ENCODE measurements at places on chromosomes 4 and X. TPM values are rescaled to one million over a fixed set of nuclear protein-coding genes. Genes with fewer than 3 reads are reported as not detected.

DNA sequence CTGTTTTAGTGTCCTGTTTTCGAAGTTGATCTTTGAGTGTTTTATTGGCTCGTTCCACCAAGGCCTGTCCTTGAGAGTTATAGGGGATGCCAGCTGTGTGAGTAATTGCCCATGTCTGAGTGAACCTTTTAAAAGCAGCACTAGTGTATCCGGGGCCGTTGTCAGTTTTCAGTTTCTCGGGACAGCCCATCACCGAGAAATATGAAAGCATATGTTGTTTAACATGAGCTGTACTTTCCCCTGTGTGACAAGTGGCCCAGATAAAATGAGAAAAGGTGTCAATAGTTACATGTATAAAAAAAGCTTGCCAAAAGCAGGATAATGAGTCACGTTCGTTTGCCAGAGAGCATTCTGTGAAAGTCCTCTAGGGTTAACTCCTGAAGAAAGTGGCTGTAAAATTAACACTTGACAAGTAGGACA lies 48.6 kb upstream of the RASSF6 start:
- no peak for ATAC-seq

Gene NSDHL
- total RNA-seq: 20.2 TPM

DNA sequence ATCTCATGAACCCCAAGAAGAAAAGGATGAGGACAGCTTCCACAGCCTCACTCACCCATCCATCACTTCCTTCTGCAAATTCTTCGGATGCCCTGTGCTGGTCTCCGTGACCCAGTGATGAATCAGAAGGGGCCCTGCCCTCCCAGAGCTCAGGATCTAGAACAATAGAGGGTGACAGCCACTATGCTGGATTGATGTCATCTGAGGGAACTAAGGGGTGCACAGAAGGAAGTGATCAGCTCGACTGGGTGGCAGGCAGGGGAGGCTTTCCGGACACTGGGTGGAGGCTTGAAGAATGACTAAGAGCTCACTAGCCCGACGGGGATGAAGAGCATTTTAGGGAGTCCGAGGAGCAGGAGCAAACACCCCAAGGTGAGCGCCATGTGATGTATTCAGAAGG lies 1.4 kb upstream of the ZNF185 start:
- ATAC-seq: no peak

Gene AFM
- total RNA-seq: not detected

- no peak for ATAC-seq
Observed at GRCh38 chr4:794900-795725, 30.8 kb downstream of the CPLX1 start.

- ATAC-seq: peak; percentile 34
Observed at GRCh38 chr4:78667325-78667724, 108.8 kb upstream of the BMP2K start.

DNA sequence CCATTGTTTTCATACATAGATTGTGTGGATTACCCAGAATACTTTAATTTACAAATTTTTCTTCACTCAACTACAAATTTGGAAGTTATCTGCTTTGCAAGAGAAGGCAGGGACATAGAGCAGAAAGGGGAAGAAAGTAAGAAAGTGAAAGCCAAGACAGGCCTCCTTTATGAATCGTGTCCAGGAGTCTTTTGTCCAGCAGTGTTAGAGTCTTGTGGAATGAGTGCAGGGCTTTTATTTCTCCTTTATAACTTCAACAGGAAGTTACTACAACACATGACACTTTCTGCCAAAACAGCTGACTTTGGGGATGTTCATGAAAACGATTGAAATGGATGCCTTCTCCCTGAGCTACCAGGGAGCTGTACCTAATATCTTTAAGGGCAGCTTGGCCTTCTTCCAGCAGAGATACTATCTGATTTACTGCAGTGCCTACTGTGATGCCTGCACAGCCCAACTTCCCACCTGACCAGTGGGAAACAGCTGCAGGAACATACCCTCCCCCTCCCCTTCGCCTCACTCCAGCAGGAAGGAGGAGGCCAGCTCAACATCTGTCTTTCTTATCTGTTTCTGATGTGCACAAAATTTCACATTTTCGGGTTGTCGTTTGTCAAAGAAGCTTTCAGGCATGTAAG lies 557.7 kb upstream of the SLIT2 start:
- no peak for ATAC-seq

Gene VCX3A
- not detected for total RNA-seq

DNA sequence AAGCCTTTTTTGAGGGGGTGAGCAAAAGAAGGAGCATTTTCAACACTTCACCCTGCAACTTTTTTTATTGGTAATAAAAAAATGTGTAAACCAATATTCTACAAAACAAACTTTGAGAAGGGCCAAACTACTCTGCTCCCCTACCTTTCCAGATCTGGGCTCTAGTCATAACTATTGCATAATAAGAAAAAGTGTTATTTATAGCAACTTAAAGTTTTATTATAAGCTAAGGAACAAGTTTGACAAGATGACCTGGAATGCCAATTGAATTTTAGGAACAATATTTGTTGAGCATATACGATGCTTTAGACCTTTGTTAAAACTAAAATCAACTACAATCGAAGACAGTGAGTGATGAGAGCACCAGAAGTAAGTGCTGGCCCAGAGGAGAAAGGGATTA lies 409.6 kb downstream of the IL15 start:
- no peak for ATAC-seq

Gene ARHGAP36
- not detected for total RNA-seq

- ATAC-seq: no peak
Observed at GRCh38 chr4:175326796-175327195, 408.6 kb downstream of the ADAM29 start.

- ATAC-seq: peak; percentile 79
Observed at GRCh38 chr4:102598762-102599374, 97.7 kb downstream of the NFKB1 start.

DNA sequence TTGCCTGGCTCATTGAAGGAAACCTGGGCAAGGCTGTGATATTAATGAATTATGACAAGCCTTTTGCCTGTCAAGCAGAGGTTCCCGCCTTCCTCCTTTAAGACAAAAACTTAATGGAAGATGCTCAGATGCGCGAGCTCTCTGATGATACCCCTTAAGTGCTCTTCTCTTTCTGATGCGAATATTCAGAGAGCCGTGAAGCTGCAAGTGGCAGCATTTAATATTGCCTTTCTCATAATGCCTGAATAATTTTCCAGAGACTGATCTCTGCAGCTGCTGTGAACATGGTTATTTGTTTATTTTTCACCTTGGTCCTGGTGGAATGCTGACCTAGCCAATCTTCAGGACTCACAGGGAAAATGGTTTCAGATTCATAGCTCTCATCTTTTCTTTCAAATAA lies 251.8 kb downstream of the TENM3 start:
- ATAC-seq: no peak

DNA sequence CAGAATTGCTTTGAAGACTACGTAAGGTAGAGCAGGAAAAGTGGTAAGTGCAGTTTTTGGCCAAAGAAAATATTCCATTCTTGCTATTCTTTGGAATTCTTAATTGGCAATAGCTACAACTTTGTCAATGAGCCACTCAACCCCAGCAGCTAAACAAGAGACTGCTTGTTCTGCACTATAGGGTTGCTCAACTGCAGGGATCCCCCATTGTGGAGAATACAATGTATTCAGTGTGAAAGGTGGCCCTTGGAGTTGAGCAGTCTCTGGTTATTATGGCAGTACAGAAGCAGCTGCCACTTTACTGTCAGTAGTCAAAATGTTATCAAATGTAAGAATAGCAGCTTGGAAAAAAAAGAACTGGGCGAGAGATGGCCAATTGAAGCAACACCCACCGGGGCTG lies 808.7 kb downstream of the CENPC start:
- ATAC-seq: no peak

Gene MTTP
- not detected for total RNA-seq

- no peak for ATAC-seq
Observed at GRCh38 chr4:7195546-7196287, 3.4 kb downstream of the SORCS2 start.

- ATAC-seq: no peak
Observed at GRCh38 chrX:132576939-132577338, 88.1 kb upstream of the MBNL3 start.

Gene ZAR1
- total RNA-seq: not detected

Gene SLC10A4
- total RNA-seq: not detected

DNA sequence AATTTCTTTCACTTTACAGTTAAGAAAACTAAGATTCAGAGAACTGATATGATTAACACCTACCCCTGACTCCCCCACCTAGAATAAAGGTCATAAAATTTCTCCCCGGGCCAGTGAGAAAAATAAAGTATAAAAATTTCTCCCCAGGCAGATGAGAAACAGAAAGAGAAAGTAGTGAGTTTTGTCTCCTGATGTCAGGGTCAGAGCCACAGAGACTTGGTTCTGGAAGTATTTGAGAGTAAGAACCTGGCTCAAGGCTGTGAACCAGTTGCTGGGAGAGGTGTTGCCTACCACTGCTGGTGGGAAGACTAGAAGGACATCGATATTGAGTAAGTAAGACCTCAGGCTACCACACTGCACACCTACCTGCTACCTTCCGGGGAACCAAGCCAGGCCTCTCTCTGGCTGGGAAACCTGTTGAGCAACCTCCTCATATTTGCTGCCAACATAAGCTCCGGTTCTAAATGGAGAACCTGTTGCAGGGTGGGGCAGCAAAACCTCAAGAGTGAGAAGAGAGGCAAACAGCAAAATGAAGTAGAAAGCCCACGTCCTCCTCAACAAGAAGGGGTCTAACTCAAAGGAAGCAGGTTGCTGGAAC lies 104.2 kb upstream of the PUDP start:
- ATAC-seq: no peak

Gene SPIN2A
- total RNA-seq: 0.76 TPM

DNA sequence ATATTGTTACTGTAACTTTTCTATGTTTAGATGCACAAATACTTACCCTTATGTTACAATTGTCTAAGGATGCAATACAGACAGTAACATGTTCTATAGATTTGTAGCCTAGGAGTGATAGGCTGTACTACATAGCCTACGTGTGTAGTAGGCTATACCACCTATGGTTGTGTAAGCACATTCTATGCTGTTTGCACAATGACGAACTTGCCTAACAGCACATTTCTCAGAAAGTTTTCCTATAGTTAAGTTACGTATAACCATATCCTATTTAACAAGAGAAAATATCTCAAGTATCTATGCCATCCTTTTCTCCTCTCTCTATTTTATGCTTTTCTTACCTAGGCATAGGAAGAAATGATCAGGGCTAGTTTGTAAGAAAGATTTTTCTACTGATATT lies 710.8 kb upstream of the HTR2C start:
- ATAC-seq: no peak

Gene GATA1
- total RNA-seq: not detected

- no peak for ATAC-seq
Observed at GRCh38 chr4:102399021-102399420, 53.7 kb upstream of the SLC39A8 start.

Gene CTAG1A
- not detected for total RNA-seq

DNA sequence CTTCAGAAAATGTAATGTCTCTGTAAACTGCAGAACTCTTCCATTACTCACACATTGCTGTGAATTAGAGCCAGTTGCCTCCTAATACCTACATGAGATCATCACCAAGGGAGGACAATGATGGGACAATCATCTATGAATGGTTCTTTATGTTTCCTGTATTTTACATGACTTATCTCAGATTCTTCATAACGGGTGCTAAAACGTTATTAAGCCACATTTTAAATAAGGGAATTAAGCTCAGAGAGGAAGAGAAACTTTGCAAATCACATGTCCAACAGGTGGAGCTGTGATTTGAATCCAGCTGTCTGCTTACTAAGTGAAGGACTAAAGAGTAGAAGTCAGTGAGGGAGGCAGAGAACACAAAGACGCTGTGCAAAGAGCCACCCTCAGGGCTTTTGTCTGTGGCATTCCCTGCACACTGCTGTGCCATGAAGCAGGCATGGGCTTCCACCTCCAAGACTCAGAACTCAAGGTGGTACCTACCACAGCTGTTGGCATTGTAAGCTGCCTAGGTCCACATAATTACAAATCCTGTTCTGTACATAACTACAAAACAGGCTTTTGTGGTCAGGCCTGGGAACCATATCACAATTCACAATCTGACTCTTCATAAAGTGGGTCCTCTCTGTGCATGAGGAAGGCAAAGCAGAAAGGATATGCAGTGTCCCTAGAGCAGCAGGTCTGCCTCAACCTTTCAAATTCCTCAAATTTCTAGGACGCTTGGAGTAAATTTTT lies 12.8 kb downstream of the TBC1D9 start:
- ATAC-seq: no peak

- ATAC-seq: no peak
Observed at GRCh38 chrX:18160369-18160768, 60.3 kb downstream of the BEND2 start.

Gene ATP2B3
- total RNA-seq: not detected

Gene TMPRSS11B
- not detected for total RNA-seq

DNA sequence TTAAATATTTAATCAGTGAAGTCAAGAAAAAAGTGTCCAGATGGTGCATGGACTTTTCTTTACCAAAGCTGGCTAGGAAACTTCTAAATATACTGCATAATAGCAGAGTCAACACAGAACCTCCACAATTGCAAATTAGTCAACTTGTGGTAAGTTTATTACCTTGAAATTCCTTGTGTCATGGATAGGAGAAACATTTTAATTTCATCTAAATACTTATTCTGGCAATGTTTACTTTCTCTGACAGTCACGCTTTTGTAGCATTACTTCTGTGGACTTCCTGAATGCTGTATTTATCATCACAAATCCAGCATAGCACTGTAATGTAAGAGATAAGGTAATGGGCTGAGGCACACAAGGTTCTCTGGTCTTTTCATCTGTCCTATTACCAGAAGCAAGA lies 2266.1 kb downstream of the PCDH7 start:
- no peak for ATAC-seq

Gene PNCK
- 1.6 TPM for total RNA-seq

- ATAC-seq: no peak
Observed at GRCh38 chr4:146545102-146545501, 23.4 kb upstream of the SLC10A7 start.

Data from activated T-helper 17 cell treated with anti-CD3 and anti-CD28 coated beads, Interleukin-2, amount 50 U/mL, for 72 hours (primary cell).